GF-D8 (cell line): ENCODE measurements at places on chromosomes 2 and 18.

DNA sequence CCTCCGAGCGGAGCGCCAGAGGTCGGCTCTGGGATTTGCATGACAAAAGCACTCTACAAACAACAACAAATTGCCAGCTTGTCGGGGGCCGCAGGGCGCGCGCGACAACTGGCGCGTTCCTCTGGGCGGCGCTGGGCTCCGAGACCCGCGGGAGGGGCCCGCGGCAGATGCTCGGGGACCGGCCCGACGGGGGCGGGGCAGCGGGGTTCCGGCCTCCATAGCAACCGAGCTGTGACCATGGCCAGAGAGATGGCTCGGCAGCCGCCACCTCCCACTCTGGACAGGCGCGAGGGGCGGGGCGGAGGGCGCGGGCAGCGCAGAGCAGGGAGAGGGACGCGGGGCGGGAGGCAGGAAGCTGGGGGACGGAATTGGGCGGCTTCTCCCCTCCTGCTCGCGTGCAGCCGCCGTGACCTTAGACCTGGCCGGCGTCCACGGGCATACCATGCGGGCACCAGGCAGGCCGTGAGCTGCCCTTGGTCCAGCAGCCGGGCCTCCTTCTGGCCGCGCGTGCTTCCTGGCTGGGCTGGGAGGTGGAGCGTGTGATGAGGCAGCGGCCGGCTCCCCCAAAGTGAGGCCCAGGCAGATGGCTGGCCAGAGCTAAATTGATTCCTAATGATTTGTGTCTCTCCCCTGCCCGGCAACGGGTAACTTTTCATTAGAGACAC is 171.5 kb downstream of the CELF4 start:
- no peak for DNase-seq

GRCh38 chr2:142880279-142880678 is 2.8 kb downstream of the KYNU start:
- no peak for DNase-seq

GRCh38 chr18:70028734-70029133 is 81.1 kb upstream of the CD226 start:
- no peak for DNase-seq

- DNase-seq = no peak
Observed at GRCh38 chr2:98293931-98294687, 52.1 kb upstream of the CNGA3 start.

- DNase-seq = no peak
Observed at GRCh38 chr18:74570266-74570665, 27.4 kb upstream of the ZNF407 start.

- no peak for DNase-seq
Observed at GRCh38 chr2:204065566-204065965, 129.0 kb downstream of the ICOS start.

DNA sequence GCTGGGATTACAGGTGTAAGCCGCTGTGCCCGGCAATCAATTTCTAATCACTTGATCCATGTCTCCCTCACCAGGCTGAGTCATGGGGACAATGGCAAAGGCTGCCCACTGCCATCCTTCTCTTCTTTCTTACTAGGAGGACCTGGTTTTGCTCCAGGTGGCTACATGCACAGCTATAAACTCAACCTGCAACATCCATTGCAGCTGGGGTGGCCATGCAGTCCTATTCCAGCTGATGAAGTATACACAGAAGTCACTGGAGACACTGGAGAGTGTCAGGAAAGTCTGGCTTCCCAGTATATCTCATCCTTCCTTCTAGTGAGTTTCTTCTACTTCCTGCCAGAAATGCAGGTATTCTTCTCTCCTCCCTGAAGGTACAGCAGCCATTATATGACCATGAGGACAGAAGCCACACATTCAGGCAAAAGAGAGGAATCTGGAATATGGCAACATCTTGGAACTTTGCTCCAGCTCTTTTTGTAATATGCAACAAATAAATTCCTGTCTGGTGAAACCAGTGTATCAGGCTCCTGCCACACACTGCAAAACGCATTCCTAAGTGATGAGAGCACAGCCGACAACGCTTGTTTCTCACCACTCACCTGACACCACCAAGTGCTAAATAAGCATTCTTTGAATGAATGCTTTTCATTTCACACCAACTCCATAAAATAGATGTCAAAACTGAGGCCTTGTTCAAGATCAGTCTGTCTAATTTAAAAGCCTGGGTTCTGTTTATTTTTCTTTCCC is 32.3 kb downstream of the SCTR start:
- DNase-seq = no peak

DNA sequence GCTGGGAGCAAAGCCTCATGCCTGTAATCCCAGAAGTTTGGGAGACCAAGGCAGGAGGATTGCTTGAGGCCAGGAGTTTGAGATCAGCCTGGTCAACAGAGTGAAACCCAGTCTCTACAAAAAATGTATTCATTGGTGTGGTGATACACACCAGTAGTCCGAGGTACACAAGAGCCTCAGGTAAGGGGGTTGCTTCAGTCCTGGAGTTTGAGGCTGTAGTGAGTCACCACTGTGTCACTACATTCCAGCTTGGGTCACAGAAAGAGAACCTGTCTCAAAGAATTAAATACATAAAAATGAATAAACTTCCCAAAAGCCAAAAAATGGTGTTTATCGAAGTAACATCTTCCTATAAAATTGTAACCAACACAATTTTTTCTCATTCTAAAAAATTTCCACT is 568.1 kb upstream of the LINC00305 start:
- DNase-seq = no peak

DNA sequence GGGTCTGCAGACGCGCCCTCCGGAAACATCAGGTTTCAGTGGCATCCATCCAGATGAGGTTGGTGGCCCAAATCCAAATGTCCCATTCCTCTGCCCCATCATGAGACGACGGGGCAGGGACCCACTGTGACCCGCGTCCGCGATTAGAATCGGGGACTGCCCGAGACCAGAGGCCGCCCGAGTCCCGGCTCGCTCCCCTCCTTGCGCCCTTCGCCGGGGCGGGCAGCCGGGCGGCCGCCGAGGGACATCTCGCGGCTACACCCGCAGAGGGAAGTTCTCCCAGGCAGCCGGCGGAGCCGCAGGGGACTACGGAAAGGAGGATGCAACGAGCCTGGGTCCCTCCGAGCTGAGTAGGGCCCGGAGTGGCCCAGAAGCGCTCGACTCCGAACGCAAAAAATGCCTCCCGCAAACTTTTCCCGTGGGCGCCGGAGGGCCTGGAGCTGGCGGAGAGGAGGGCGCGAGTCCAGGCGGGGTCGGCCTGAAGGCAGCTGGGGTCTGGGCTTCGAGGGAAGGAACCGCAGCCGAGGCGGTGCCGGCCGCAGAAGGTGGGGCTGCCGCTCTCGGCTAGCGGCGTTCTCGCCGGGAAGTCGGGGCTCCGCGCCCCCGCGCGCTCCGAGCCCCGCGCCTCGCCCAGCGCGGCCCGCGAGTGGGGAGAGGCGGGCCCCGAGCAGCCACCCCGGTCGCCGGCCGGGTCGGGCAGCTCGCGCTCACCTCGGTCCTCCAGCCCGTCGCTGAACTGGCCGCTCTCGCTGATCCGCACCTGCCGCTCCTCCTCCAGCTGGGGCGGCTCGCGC is 580 bp downstream of the TMEM163 start:
- no peak for DNase-seq

GRCh38 chr2:81250270-81250669 is 945.7 kb upstream of the LRRTM1 start:
- DNase-seq = no peak

DNA sequence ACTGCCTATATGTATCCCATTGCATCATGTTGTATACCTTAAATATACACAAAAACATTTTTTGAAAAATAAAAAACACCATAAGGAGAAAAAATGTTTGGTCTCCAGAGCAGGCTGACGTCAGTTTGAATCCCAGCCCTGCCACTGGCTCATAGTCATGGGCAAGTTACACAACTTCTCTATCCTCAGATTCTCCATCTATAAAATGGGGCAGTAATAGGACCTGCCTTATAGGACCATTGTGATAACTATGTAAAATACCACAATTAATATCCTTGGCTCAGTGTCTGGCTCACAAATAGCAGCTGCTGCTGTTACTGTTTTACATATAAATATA is 135.6 kb downstream of the SMAD7 start:
- no peak for DNase-seq

DNA sequence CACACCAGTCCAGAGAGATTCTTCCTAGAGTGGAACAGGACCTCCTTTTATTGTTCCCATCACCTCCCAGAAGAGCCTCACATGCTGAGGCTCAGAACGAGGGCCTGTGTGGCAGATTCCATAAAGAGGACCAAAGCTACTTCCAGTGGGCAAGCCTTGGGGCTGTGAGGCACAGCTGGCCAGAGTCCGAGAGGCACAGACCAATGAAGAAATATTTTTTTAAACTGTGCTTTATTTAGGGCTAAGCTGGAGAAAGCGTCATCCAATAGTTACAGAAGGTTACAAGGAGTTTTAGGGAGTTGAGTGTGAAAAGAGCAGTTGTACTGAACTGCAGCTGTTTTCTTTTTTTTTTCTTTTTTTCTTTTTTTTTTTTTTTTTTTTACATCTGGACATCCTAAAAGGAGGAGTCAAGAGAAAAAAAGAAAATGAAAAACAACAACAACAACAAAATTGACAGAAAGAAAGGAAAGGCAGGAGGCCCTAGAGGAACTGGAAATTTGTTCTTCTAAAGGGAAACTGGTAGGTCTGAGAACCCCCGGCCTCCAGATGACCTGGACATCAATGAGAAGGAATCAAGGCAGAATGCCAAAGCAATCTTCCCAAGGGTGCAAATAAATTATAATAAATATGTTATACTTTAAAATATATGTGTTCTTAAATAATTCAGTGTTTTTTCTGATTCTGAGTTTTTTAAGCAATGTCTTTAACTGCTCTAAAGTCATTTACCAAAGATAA is 322.6 kb downstream of the CELF4 start:
- DNase-seq = no peak

GRCh38 chr2:169509298-169509885 is at the start of gene KLHL41:
Gene KLHL41 (plus strand): TSS chr2:169509702. CDS start chr2:169509779, 77 bp downstream.
- no peak for DNase-seq

GRCh38 chr2:109239720-109240119 is 110.7 kb downstream of the SH3RF3 start:
- DNase-seq = no peak

GRCh38 chr2:175430236-175430635 is 248.7 kb upstream of the ATP5MC3 start:
- DNase-seq = no peak

GRCh38 chr2:76391678-76392077 is 681.0 kb upstream of the GCFC2 start:
- DNase-seq = no peak

GRCh38 chr18:8841781-8842485 is 136.6 kb downstream of the MTCL1 start:
- DNase-seq = no peak

GRCh38 chr2:111049792-111050640 is 70.7 kb upstream of the BCL2L11 start:
- no peak for DNase-seq

- DNase-seq = no peak
Observed at GRCh38 chr2:12715258-12716031, 1.3 kb upstream of the TRIB2 start.

DNA sequence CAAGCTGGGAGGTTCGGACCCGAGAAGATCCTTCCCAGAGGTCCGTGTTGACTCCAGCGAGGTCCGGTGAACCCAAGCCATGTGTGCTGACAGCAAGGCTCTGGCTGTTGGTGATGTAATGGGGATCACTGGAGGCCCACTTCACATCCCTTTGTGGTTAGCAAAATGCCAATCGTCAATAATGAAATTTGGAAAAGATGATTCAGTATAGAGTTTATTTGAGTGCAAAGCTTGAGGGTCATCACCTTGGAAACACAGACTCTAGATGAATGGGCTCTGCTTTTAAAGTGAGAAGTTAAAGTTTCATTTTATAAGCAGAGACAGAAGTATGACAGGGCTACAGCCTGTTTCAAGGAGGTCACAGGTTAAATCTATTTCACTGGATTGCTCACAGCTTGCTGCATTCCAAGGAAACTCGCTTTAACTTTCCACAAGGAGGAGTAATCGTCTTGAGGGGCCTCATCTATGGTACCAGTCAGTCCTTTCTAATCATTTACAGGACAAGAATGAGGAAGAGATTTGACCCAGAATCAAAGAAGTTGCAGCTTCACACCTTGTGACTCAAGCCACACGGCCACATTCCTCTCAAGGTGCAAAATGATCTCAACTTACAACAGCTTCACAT is 140.5 kb downstream of the TPO start:
- no peak for DNase-seq

DNA sequence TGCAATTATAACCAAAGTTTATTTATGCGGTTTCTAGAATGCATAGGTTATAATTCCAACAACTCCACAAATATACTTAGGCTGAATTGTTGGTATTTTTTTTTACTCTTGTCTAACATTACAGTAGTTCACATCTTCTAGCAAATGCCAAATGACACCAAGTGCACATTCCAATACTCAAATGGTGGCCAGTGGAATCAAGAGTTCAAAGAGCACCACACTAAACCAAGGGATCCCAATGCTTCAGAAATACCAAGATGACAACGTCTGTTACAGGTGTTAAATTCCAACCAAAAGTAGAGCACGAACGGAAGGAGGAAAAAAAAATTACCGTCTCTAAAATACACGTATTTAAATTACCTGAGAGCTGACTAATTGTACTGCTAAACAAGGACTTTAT is 136.2 kb downstream of the TMEM247 start:
- DNase-seq = no peak

- DNase-seq = no peak
Observed at GRCh38 chr2:232027530-232027929, 66.0 kb downstream of the DIS3L2 start.

DNA sequence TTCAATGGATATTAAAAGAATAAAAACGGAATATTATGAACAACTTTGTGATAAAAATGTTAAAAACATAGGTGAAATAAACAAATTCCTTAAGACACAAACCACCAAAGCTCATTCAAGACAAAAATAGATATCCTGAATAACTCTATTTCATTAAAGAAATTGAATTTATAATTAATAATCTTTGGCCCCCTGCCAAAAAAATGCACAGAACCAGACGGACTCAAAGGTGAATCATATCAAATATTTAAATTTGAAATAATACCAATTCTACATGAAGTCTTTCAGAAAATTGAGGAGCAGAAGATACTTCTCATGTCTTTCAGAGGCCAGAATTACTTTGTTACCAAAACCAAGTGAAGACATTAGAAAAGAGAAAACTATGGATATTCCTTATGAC is 128.3 kb upstream of the KLHL29 start:
- no peak for DNase-seq

GRCh38 chr18:8399138-8399537 is 210.1 kb upstream of the RAB12 start:
- DNase-seq = no peak

DNA sequence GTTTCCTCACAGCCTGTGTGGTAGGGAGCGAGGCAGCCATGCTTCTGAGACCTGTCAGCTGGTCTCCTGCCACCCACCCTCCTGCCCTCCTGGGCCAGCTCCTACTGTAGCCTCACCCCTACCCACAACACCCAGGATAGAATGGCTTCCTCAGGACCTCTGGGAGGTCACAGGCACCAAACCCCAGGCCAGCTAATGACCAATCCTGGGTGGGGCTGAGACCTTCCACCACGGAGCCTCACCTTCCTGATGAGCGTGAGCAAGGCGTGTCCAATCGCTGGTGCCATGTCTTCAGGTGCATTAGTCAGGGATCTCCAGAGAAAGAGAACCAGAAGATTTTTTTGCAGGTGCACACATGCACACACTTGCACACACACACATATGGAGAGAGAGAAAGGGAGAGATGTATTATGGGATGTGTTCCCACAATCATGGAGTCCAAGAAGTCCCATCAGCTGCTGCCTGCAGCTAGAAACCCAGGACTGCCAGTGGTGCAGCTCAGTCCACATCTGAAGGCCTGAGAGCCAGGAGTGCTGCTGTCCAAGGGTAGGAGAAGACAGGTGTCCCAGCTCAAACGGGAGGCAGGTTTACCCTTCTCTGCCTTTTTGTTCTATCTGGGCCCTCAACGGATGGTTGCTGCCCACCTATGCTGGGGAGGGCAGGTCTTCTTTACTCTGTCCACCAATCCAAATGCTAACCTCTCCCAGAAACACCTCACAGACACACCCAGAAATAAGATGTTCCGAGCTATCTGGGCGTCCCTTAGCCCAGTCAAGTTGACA is 70.4 kb upstream of the HDAC4 start:
- DNase-seq = no peak
